ENCODE measurements at places on chromosomes 16 and 17.

DNA sequence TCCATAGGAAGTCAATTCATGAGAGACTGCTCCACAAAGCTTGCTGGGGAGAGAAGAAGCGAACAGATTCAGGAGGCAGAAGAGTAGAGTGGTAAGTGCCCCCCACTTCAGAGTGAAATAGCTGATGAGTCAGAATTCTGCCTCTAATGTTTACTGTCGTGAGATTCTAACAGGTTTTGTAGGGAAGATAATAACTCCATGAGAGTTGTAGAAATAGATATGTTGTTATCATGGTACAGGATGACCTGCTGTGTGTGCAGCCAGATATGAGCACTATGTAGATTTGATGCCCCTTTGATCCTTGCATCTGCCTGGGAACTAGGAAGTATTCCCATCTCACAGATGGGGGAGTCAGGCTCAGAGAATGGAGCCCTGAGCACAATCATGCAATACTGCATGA lies 502.4 kb upstream of the CDH11 start:
- no peak for DNase-seq

GRCh38 chr17:64515419-64515818 lies 8.6 kb downstream of the CEP95 start:
- DNase-seq = no peak

DNA sequence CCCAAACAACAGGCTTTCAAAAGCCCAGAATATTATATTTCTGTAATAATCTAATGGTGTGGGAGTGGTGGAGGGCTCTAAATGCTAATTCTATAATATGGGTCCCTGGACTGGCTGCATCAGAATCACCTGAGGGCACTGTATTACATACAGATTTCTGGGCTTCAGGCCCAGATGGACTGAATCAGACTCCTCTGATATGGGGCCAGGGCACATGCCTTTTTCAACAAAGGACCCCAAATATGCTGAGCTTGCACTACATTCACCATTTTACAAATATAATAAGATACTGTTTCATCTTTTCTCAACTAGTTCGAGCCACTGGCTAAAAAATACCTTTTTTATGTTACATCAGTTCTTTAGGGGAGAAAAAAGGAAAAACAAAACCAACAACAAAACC lies 309.7 kb downstream of the MAP2K6 start:
- DNase-seq = no peak

GRCh38 chr17:75096082-75096625 lies 8.4 kb downstream of the SLC16A5 start:
- DNase-seq = no peak

DNA sequence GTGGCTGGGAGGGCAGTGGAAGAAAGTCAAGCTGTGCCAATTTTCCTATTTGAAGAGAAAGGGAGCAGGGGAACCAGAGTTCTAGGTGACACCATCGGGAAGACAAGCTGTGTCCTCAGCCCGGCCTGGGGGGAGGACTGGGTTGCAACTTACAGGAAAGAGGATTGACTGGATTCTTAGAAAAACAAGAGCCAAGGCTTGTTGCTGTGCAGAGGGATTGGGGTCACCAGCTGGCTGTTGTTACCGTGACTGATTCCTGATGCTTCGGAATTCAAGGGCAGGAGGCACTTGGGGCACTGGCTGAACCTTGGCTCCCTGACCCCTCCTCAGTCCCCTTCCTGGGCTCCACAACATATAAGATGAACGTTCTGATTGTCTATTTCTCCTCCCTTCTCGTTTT lies 16.8 kb upstream of the MMP2 start:
- no peak for DNase-seq

DNA sequence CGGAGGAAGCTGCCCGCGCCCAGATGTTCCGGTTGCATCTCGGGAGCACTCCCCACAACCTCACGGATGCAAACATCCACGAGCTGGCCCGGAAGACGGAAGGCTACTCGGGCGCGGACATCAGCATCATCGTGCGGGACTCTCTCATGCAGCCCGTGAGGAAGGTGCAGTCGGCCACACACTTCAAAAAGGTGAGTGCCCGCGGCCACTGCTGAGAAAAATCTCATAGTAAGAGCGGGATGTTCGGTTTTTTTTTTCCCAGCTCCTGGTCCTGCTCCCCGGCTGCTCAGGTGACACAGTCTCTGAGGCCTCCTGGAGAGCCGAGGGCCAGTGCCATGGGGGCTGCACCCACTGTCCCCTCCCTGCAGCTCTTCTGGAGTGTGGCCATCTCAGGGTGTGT lies 9.3 kb downstream of the PDF start:
- no peak for DNase-seq

- DNase-seq = no peak
These were observed 12.7 kb upstream of the RNF135 start for GRCh38 chr17:30958187-30958586.

- DNase-seq = no peak
These were observed 581.7 kb downstream of the MAF start for GRCh38 chr16:79018650-79019429.

- DNase-seq = peak; percentile 75
These were observed 15.0 kb upstream of the PEMT start for GRCh38 chr17:17606416-17607000.

DNA sequence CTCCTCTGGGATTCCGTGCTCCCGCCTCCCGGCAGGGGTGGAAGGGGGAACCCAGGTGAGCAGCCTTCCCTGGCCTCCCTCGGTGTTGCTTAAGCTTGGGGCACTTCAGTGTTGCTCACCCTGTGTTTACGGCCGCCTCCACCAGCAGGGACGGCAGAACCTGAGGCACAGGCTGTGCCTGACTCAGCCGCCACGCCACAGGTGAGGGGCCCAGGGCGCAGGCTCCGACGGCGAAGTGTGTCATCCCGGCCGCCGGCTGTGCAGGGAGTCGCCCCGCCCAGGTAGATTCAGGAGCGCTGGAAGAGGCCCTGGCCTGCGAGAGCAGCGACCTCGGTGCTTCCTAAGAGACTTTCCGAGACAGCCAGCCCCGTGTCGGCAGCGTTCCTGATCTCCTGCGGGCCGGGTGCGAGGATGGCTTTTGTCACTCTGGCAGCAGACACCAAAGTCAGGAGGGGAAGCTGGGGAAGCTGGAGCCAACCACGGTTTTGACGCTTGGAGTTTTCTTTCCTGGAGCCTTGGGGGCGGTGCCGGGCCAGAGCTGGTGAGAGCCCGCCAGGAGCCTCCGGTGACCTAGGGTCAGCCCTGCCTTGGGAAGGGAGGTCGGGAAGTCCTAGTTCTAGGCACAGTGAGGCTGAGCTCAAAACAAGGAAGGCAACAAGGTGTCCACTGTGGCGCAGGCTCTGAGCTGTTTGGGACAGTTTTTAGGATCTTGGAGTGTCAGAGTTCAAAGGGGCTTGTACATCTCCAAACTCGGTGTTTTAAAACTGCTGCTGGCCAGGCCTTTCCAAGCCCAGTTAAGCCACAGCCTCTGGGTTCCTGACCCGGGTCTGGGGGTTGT lies 2.1 kb downstream of the GSE1 start:
- no peak for DNase-seq

DNA sequence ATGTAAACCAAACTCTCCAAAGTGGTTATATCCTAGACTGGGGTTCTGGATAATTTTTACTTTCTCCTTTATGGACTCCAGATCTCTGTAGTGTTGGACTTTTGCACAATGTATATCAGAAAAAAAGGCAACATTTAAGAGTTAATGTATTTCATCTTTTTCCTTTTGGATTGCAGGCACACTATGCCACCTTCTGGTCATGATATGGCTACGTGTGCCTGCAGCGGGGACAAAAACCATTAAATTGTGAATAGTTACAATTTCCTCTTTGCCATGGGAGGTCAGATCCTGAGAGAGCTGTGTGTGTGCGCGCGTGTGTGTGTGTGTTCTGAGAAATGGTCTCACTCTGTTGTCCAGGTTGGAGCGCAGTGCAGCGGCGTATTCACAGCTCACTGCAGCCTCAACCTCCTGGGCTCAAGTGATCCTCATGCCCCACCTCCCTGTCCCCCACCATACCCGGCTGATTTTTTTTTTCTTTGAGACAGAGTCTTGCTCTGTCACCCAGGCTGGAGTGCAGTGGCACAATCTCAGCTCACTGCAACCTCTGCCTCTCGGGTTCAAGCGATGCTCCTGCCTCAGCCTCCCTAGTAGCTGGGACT lies 4.3 kb upstream of the SGF29 start:
- DNase-seq = peak; percentile 18

GRCh38 chr17:72514891-72515290 lies 394.1 kb downstream of the SOX9 start:
- no peak for DNase-seq

GRCh38 chr17:19513897-19514488 lies 19.7 kb upstream of the SLC47A1 start:
- peak; percentile 53 for DNase-seq

DNA sequence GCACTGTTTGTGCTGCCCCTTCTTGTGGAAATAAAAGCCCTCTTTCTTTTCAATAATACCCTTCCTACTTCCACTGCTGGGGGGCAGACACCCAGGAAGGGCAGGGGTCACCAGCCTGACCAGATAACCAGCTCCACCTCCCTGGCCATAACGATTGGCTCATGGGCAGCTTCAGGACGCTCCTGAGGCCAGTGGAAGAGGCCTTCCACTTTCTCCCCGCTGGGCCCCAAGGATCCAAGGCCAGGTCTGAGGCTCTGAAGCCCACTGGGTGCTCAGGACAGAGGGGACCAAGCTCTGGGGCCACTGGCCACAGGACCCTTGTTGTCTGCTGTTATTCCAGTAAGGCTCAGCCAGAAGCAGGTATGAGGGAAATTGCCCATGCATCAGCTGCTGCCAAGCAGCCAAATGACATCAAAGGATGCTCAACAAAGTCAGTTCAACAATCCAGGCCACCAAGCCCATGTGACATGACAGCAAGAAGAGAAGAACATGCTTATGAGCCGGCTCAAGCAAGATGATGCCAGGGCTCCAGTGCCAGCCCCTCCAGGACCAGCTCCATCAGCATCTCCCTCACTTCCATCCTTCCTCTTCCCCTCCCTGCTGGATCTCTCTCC lies 238.8 kb downstream of the ZNF423 start:
- DNase-seq = no peak

DNA sequence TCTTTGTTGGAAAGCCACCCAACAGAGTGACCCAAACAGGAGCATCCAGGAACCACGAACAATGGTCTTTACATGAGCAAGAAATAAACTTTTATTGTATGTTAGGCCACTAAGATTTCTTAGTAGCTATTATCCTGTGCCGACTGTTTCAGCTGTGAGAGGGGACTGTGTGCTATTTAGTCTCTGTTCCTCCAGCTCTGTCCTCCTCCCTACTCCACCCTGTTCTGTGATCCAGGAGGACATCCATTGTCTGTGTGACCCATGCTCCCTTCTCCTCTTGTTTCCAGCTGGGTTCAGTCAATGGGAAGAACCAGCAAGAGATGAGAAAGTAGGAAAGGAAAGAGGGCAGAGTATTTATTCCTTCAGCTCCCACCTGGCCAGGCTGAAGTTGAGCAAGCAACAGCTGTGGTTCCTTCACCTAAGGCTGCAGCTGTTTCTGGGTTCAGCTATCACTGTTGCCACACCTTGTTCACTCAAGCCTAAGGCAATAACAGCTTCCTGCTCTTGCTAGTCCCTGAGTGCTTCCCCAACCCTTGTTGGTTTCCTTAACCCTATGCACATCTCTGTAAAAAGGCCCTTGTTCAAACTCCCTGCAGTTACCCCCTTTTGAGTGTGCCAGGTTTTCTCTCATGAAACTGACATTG lies 14.9 kb upstream of the B4GALNT2 start:
- DNase-seq = no peak

GRCh38 chr17:13835151-13835550 lies 233.4 kb upstream of the HS3ST3A1 start:
- DNase-seq = no peak

- DNase-seq = no peak
These were observed 56.3 kb downstream of the ABCC12 start for GRCh38 chr16:48099455-48099854.

DNA sequence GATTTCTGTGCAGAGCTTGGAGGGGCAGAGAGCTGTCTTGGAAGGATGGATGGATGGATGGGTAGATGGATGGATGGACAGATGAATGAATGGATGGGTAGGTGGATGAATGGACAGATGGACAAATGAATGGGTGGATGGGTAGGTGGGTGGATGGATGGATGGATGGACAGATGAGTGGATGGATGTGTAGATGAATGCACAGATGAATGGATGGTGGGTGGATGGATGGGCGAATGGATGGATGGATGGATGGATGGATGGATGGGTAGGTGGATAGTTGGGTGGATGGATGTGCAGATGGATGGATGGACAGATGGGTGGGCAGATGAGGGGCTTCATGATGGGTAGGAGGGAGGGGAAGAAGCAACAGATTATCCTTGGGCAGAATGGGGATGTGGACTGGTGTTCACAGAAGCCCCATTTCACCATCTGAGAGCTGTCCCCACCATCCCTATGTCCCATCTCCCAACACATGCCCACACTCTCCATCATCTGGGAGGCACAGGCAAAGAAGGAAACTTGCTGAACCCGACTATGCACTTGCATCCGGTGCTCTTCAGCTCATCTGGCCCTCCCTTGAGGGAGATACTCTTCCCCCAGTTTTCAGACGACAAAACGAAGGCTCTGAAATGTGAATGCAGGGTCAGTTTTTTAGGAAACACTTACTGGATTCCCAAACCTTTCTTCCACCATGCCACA lies 57.2 kb downstream of the IL21R start:
- no peak for DNase-seq

- DNase-seq = no peak
These were observed 35.1 kb upstream of the SLC38A10 start for GRCh38 chr17:81329927-81330883.

DNA sequence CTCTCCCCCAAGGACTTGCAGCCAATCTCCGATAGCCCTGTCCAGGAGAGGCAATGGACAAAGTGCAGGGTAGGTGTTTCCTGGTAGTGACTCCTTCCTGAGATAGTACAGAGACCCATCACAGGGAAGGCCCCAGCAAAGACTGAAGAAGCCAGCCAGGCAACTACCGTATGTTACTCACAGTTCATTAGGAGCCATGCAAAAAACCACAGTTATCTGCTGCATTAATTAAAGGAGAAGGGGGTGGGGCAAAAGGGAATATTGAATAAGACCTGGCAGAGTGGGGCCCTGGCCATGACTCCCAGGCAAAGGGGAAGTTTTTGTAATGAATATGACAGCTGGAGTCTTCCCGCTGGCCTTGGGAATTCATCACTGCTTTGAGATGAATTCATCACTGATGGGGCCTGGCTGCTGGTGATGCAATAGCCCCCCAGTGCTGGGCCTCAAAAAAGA lies 2.5 kb upstream of the SLC13A2 start:
- DNase-seq = no peak

DNA sequence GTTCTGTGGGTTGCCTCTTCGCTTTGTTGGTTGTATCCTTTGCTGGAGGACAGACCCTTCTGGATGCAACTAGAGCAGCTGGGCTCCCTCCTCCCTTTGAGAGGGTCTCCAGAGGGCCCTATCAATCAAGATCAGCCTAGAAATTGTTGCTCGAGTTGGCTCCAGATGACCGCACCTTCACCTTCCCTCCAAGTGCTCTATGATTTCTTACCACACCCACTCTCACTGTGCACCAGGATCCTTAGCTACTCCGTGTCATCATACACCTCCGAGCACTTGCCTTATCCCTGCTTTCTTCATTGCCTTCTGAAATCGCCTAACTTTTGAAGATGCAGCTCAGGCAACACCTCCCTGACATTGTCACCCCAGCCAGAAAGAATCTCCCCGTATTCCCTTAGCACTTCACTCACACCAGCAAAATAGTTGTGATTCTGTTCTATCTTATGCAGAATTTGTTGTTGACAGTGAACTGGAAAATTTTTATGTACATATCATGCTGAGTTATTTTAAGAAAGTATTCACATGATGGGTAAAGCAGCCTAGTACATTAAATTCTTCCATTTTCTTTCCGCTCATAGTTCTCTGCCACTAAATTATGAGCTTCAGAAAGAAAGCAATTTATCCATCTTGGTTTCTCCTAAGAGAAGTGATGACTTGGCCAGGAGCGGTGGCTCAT lies 52.9 kb downstream of the ABAT start:
- no peak for DNase-seq
